ENCODE measurements at places on chromosomes 5 and 9. TPM values are rescaled to one million over a fixed set of nuclear protein-coding genes. Genes with fewer than 3 reads are reported as not detected.

DNA sequence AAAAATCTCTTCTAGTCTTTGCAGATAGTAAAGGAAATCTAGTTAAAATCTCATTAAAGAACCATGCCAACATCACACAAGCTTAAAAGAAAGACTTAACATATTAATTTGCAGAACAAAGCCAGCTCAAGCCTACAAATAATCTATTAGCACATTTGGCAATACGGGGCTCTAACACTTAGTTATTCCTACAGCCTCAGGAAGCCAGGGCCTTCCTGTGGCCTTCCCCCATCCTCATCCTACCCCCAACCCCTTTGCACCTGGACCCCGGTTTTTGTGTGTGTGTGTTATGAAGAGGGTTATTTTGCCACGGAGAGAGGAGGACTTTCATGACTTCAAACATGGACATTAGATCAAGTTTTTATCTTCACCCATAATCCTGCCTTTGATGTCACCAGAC lies 64.6 kb downstream of the FOXB2 start:
- H3K27ac ChIP-seq, result no peak overlapping the region
- H3K27me3 ChIP-seq, result no peaks in the 10 kb centered on the region
- no peak overlapping the region for H3K4me3 ChIP-seq
- no peaks in the 10 kb centered on the region for H3K4me1 ChIP-seq

Gene SCGB3A2
- total RNA-seq, result not detected

GRCh38 chr9:113913426-113914195 lies 37.5 kb downstream of the ZNF618 start:
- no peak for DNase-seq
- no peaks in the 10 kb centered on the region for H3K4me1 ChIP-seq
- H3K4me3 ChIP-seq, result no peak overlapping the region
- H3K36me3 ChIP-seq, result no peaks in the 10 kb centered on the region

DNA sequence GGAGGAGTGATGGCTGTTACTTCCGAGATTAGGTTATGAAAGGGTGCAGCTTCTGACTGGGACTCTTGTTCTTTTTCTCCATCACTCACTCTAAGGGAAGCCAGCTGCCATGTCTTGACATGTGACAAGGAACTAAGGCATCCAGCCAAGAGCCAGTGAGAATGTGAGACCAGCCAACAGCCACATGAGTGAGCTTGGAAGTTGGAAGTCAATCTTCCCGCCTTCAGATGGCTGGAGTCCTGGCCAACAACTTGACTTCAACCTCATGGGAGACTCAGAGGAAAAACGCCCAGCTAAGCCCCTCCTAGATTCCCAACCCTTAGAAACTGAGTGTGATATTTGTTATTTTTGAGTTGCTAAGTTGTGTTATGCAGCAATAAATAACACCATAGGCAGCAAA lies 201.1 kb downstream of the SNX18 start:
- H3K27me3 ChIP-seq, result no peaks in the 10 kb centered on the region
- no peak for DNase-seq
- no peak overlapping the region for H3K4me3 ChIP-seq
- H3K27ac ChIP-seq, result no peak overlapping the region
- H3K4me1 ChIP-seq, result no peaks in the 10 kb centered on the region

Gene CEP120
- total RNA-seq, result 18.6 TPM

Data from sigmoid colon (tissue), 7 donors.